Fibroblast of skin of left biceps (primary cell): ENCODE measurements at places on chromosomes 6 and 20.
A peak's percentile ranks its signal among the peaks of the same experiment; 100 is the strongest.

DNA sequence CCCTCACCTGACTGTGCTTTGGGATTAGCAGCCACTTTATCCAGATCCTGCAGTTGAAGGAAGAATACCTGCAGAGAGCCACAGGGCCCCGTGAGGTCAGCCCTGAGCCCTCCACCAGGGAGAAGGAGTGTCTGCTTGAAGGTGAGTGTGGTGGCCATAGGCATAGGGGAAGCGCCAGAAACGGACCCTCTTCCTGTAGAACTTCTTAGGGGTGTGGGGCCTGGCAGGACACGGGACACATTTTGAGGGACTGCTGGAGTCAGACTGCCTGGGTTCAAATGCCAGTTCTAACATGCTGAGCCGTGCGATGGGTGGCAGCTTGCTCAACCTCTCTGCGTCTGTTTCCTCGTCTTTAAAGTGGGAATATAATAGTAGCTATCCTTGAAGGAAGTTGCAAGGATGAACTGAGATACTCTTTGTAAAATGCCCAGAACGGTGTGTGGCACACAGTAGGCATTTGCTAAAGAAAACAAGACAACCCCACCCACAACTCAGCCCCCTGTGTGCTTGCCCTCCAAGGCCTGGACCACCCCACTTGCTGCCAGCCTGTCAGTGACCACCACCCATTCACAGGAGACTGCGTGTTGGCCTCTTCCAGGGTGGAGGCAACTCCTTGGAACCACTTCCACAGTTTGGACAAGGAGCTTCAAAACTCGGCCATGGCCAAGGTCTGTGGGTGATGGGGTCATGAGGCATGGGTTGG is 4.8 kb upstream of the BAK1 start:
- no peak for DNase-seq

GRCh38 chr6:37155394-37156312 is 14.3 kb upstream of the PIM1 start:
- DNase-seq = no peak

DNA sequence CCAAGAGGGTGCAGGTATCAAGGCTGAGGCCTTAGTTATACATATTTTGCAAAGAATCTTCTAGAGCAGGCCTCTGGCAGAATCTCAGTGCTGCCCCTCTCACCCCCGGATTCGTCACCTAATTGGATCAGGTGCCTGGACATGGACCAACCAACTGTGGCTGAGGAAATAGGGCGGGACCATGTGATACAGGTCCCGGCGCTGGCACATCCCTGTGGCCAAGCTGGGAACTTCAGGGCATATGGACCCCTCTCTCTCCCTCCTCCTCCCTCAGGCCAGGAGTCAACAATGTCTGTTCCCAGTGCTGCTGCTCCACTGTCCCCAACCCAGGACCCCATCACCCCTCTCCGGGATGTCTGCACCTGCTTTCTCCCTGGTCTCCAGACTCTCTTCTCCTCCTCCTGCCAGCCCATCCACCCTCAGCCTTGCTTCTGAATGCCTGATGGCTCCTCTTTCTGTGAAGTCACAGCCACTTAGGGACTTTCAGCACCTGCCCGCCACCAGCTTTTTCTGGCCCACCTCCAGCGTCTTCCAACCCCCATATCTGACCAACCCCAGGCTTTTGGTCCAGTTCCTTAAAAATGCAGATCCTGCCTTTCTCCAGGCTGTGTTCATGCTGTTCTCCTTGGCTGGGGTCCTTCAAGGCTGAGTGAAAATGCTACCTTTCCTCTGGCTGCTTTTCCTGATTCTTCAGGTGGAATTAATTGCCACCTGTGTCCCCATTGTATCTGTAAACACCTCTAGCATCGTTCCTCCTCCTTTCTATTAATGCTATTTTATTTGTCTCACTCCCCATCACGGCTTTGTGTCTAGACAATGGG is 19.0 kb upstream of the MLN start:
- no peak for DNase-seq

DNA sequence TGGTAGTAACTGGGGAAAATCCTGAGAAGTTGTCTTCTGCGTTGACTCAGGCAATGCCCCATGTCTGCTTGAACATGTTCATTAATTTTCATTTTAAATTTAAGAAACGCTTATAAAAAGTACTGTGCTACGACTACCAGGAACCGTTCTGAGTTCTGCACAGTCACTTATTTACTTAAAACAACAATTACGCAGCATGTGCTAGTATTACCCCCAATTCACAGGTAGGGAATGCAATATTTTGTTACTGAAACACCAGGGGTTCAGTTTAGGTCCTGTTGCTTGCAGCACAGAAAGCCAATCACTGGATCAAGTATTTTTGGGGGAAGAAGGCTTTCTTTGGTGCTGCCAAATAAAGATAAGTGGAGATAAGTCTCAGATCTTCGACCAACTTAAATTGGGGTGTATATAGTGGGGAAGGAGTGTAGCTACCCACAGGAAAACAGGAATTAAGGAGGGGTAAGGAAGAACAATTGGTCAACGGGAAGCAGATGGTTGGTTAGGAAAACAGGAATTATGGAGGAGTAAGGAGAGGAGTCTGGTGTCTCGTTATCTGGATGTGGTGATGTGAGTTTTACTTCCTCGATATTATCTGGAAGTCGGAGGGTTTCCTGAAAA is 5.2 kb upstream of the LRP11 start:
- no peak for DNase-seq

DNA sequence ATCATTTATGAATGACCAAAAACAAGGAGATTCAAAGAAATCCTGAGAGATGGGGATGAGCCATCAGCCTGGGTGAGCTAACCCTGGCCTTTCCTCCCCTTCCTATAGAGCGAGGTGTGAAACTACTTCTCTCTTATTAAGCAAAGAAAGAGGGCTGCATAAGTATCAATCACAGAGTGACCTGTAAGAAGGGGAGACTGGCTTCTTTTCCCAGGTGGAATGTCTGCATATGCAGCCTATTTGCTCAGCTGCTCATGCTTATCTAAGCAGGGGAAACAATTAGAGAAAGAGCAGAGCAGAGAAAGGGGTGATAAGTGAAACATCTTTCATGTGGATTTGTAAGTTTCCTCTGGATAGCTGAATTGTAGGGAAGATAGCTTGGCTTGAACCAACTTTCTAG is 160.0 kb downstream of the PKHD1 start:
- no peak for DNase-seq

DNA sequence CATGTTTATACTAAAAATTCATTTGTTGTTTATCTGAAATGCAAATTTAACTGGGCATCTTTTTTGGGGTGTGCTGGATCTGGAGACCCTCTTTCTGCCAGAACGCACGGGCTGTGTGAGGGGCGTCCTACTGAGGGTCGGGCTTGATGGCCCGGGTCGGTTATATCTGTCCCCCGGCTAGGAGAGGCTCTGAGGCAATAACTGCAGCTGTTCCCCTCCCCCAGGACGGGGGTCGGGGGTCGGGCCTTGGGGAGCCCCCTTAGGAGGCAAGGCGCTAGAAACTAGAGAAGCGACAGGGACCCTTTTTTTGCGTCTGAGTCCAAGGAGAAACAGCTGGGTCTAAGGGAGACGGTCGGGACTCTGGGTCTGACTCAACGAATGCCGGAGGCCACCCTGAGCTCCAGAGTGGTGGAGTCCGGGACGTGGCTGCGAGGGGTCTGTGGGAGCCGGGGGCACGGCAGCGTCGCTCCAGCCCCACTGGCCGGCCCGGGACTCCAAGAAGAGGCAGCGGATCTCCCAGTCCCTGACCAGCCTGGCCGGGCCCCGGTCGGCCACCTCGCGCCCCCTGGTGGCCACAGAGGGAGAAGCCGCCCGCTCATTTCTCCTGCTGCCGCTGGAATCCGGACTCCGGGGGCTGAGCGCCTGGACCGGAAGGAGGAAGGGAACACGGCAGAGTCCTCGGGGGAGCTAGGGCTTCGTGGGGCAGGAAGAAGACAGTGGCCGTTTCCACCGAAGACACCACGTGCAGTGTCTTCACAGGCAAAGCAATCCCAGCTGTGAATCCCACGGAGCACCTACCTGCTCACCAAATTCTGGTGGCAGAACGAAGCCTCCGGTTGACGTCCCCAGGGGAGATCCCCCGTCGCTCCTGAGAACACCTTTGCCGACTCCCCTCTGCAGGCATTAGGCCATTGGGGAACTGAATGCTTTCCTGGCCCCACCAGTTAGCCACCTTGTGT is 24.0 kb upstream of the SCML4 start:
- peak; percentile 47 for DNase-seq

GRCh38 chr6:6612308-6612707 is 23.8 kb downstream of the LY86 start:
- DNase-seq = no peak

GRCh38 chr6:85459224-85459901 is 9.5 kb downstream of the NT5E start:
- peak; percentile 93 for DNase-seq

GRCh38 chr6:126198631-126199030 is 141.3 kb upstream of the CENPW start:
- DNase-seq = no peak

GRCh38 chr20:62487561-62488354 is 12.0 kb upstream of the GATA5 start:
- no peak for DNase-seq

DNA sequence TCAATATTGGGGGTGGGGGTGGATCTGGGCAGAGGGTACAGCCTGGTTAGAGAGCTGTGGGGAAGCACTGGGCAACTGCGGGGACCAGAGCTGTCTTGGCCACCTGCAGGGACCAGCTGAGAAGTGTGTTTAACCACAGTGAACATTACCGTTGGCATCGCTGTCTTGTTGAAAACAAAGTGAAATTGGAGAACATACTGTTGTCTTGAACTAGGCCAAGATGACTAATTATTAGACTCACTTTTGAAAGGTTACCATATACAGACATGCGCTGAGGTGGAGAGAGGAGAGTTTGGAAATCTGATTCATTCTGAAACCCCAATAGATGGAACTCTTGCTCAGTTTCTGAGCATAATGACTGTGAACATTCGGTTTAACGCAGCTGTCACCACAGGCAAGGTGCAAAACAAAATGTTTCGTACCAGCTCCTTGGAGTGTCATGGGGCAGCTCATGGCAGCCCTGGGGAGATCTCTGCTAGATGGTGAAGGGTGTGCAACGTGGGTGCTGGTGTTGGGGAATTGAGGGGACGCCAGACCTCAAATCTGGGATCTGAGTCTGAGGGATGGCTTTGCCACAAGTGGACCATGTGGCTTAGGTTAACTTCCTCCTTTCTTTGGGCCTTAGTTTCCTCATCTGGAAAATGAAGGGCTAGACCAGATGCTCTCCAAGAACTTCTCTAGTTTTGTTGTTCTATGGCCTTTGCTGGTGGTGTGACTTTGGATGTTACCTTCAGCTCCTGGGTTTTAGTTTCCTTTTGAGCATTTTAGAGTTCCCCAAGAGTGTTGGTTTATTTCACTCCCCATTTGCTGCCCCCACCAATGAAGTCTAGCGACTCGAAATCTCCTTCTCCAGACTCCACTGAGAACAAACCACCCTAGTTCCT is 24.6 kb upstream of the GTSF1L start:
- no peak for DNase-seq

GRCh38 chr6:63268574-63268973 is 51.2 kb downstream of the LGSN start:
- DNase-seq = no peak

DNA sequence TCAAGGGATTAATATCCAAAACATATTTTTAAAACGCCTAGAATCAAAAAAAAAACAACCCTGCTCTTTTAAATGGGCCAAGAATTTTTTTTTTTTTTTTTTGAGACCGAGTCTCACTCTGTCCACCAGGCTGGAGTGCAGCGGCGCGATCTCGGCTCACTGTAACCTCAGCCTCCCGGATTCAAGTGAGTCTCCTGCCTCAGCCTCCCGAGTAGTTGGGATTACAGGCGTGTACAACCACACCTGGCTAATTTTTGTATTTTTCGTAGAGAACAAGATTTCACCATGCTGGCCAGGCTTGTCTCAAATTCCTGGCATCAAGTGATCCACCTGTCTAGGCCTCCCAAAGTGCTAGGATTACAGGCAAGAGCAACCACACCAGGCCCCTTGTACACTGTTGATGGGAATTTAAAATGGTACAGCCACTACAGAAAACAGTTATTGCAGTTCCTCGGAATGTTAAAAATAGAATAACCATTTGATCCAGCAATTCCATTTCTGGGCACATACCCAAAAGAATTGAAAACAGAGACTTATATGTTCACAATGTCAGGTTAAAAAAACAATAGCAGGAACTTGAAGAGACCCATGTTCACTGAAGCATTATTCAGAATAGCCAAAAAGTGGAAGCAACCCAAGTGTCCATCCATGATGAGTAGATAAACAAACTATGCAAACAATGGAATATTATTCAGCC is 3.1 kb upstream of the MYL9 start:
- DNase-seq = peak; percentile 24

- DNase-seq = no peak
Observed at GRCh38 chr6:109229536-109229935, 134.2 kb downstream of the CEP57L1 start.

DNA sequence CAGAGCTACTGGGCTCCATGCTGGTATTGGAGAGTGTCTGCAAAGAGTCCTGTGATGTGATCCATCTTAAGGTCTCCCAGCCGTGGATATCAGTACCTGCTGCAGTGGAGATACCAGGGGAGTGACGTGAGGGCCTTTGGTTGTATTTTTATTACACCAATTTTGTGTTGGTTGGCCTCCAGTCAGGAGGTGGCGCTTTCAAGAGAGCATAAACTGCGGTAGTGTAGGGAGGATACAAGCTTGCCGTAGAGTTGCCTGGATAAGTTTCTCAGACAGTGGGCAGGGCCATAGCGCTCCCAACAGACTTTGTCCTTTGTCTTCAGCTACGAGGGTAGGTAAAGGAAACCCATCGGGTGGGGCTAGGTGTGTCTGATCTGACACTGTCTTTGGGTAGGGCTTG is 113.0 kb upstream of the CEP162 start:
- no peak for DNase-seq

GRCh38 chr6:29332676-29333075 is 31.2 kb downstream of the OR14J1 start:
- DNase-seq = no peak

GRCh38 chr6:85703406-85703805 is 60.7 kb upstream of the SYNCRIP start:
- no peak for DNase-seq

DNA sequence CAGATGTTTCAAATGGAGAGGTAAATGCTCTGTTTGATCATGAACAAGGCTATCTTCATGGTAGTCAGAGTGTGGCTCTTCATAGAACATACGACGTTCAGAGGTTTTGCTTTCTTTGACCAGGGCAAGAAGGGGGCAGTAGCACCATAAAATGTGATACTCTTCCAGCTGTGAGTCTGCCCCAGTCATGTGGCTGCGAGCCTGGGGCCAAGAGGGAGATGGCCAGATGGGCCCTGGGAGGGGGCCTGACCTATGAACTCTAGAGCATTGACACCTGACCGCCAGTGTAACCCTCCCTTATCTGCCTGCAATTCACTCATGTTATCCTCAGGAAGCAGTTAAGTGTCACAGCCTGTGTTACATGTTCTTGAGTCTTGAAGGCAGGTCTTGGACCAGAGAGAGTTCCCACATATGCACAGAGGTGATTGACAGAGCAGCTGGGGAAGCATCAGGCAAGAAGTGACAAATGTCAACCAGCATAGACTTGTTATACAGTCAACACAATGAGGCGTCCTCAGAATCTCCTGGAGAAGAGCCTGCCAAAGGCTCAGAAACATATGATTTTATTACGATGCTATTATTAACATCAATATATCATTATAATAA is 55.0 kb downstream of the SCML4 start:
- DNase-seq = no peak
